ENCODE measurements at places on chromosomes 2 and 18.

- DNase-seq = no peak
These were observed 96.8 kb downstream of the DIS3L2 start for GRCh38 chr2:232058063-232058877.

DNA sequence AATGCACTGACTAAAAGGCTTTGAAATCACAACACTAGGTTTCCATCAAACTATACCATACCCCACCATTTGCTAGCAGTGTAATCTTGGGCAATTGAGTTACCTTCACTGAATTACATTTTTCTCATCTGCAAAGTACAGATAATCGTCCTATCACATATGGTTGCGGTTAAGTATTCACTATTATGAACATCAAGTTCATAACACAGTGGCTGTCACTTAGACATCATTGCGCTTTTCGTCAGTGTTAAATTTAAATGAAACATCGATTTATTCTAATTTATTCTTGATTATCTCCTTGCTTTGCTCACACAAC is 505.9 kb downstream of the CPS1 start:
- no peak for DNase-seq

DNA sequence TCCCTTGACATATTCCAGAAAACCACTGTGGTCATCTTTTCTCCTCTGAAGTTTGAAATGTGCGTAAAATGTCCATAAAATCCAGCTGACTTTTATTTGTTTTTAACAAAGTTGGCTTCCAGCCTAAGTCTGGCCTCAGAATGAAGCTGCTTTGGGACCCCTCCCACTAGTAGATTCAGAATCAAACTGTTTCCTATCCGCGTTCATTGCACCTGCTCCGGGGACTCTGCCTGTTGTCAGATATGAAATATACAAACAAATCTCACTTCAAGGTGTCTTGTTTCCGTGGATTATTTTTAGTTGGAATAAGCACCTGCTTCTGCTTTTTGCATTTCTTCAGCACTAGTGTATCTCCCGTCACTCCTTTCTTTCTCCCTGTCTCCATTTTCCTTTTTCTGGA is 115.7 kb upstream of the FHL2 start:
- no peak for DNase-seq

GRCh38 chr18:13889671-13890070 is 25.7 kb downstream of the MC2R start:
- DNase-seq = no peak

DNA sequence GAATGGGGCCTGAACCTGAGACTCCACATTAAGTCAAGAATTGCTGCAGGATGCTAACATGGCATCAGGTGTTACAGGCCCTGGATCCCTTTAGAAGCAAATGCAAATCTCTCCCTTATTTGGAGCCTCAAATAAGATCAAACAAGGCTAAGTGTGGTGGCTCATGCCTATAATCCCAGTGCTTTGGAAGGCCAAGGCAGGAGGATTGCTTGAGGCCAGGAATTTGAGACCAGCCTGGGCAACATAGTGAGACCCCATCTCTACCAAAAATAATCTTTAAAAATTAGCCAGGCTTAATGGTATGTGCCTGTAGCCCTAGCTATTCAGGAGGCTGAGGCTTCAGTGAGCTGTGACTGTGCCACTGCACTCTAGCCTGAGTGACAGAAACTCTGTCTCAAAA is 89.4 kb downstream of the DYM start:
- DNase-seq = no peak

GRCh38 chr2:58448065-58448507 is 207.0 kb upstream of the FANCL start:
- DNase-seq = peak; percentile 73

- DNase-seq = no peak
These were observed 32.0 kb upstream of the C1QL2 start for GRCh38 chr2:119190321-119191111.

DNA sequence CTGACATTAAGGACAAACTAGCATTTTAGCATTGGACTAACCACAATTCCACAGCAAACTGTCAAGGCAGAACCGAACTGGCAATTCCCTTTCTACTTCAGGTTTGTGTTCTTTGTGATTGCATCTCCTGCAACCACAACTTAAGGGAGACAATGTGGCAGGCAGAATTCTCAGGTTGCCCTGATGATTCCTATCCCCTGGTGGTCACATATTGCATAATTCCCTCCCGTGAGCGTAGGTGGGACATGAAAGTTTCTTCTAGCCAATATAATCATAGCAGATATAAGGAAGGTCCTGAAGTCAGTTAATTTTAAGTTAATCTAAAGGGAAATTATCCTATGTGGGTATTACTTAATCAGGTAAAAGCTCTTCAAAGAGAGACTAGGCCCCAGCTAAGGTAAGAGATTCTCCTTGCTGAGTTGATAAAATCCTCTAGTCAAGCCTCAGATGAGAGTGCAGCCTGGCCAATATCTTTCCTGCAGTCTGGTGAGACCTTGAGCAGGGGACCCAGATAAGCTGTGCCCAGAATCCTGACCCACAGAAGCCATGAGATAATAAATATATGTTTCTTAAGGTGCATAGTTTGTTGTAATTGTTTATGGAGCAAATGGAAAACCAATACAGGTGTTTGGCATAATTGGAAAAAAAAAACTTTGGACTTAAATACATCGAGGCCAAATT is 45.9 kb upstream of the TNP1 start:
- DNase-seq = no peak

- no peak for DNase-seq
These were observed 3.7 kb downstream of the DLX1 start for GRCh38 chr2:172089005-172089504.

- DNase-seq = no peak
These were observed 11.3 kb upstream of the ARHGEF4 start for GRCh38 chr2:130825231-130825965.

GRCh38 chr18:9788860-9789259 is 80.8 kb downstream of the RAB31 start:
- DNase-seq = no peak

GRCh38 chr2:137179542-137179941 is 414.2 kb downstream of the THSD7B start:
- no peak for DNase-seq

DNA sequence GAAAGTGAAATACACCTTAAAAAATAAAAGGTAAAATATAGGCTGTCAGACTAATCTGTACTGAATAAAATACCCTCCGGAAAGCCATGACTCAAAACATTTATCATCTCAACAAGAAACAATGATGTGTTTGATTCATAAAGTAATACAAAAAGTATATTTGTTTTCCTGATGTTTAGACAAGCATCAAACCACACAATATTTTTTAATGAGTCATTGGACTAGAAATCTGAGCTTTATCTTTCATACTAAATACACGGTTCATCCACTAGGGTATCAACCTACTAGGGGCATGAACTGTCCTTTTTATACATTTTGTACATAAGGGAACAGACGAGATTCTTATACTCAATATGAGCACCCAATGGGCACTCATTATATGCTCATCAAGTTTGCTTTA is 31.3 kb downstream of the CD226 start:
- DNase-seq = no peak

- no peak for DNase-seq
These were observed 254.2 kb downstream of the AGPS start for GRCh38 chr2:177646791-177647190.

- no peak for DNase-seq
These were observed 240.9 kb upstream of the GULP1 start for GRCh38 chr2:188050726-188051125.

- DNase-seq = no peak
These were observed 358.9 kb downstream of the HRH4 start for GRCh38 chr18:24819141-24819890.

- DNase-seq = no peak
These were observed 527.2 kb upstream of the SOX11 start for GRCh38 chr2:5164776-5165525.

DNA sequence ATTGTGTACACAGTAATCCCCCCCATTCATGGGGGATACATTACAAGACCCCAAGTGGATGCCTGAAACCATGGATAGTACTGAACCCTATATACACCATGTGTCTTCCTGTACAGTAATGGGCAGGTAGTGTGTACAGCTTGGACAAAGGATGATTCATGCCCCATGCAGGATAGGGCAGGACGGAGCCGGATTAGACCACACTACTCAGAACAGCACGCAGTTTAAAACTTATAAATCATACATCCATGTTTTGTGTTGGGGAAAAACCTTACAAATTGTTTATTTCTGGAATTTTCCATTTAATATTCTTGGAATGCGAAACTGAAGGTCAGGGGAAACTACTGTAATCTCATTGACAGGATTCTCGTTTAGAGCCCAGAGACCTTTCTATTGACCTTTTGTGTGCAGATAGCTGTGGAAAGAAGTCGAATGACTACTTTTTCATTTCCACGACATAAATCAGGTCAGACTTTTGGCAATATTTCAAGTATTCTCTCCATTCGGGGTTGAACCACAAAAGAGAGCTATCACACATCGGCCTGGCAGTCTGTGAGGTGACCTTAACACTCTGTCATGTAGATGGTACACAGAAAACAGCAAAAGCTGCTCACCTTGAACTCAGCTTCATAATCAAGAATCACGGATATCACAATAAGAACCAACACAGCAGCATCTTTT is 9.9 kb upstream of the YPEL5 start:
- no peak for DNase-seq

DNA sequence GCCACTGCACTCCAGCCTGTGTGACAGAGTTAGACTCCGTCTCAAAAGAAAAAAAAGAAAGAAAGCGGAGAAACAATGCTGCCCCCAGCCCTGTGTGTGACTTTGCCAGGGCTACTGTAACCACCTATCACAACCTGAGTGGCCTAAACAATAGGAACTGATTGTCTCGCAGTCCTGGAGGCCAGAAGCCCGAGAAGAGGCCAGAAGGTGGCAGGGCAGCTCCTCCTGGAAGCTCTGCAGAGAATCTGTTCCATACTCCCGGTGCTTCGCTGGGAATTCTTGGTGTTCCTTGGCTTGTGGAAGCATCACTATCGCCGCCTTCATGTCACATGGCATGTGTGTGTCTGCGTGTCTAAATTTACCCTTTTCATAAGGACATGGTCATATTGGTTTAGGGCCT is 14.4 kb upstream of the RAB17 start:
- no peak for DNase-seq

DNA sequence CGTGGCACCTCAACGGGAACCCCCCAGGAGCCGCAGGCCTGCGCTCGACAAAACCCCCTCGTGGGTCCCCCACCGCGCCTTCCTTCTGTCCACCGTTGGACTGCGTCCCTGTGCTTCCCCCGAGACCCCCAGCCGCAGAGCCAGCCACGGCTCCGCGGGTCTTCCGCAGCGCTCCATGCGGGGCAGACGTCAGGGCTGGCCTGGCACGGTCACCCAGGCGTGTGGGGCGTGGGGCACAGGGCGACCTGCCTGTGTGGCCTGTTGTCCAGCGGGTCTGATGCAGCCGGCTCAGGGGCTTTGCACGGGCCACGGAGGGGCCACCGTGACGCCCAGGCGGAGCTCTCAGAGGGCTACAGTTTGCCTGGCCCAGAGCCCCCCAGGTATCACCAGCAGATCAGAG is 11.0 kb downstream of the NFATC1 start:
- DNase-seq = no peak

- no peak for DNase-seq
These were observed 113.3 kb downstream of the SCG2 start for GRCh38 chr2:223488814-223489213.

GRCh38 chr18:76554547-76555222 is 59.6 kb upstream of the ZNF516 start:
- no peak for DNase-seq

- no peak for DNase-seq
These were observed 26.8 kb downstream of the ADRA2B start for GRCh38 chr2:96089356-96090195.

GRCh38 chr2:157441072-157441454 is 2.8 kb downstream of the CYTIP start:
- DNase-seq = no peak

DNA sequence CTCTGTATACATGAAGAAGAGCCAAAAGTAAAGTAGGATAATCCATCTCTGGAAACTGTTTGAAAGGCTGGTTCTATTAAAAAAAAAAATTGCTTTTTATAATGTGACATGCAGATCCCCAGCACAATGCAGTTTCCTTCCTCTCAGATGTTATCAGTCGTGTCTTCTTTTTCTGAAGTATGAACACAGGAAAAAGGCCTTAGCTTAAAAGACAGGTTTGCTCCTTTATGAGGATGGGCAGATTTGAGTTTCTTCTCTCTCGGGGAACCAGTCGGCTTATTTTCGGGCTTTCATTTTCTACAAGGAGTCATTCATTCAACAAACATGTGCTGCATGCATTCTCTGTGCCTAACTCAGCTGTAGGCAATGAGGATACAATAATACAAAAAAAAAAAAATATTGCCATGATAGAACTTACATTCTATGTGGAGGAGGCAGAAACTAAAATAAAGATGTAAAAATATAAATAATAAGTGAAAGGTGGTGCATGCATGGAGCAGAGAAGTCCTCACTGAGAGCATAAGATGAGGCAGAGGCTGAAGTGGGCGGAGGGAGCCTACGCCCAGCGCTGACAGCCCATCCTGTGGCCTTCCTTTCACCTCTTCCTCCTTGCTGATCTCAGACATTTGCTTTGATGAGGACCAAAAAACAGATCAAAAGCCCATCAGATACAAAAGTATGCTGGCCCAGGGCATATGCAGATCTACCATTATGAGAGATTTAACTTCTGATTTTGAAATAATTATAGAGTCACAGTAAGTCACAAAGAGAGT is at the start of gene CD226:
CD226 (minus strand) TSS at position 513 of the 773 bp plus-strand sequence; CDS start at position 46, 467 bp downstream.
- no peak for DNase-seq

GRCh38 chr18:27674411-27674810 is 489.3 kb upstream of the CHST9 start:
- DNase-seq = no peak

- DNase-seq = peak; percentile 87
These were observed 30.7 kb upstream of the PTMA start for GRCh38 chr2:231677632-231678104.

DNA sequence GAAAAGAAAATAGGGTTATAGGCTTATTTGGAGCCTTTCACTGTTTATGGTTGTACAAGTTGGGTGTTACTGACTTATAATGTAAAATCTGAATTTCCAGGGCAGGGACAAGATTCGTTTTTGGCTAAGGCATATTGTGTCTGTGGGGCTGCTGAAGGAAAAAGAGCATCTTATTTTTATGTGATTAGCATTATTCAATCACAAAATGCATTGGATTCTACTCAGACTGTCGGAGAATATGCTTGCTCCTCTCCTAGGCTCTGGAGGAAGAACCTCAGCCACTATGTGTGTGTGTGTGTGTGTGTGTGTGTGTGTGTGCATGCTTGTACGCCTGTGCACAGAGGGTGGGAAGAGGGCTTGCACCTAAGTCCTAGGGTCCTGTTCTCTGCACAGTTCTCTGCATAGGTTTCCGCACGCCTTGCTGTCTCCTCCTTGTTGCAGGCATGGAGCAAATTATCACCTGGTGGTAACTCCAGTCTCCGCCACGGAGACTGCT is 44.3 kb downstream of the AGAP1 start:
- DNase-seq = no peak

GRCh38 chr18:72652990-72653593 is 109.0 kb upstream of the CBLN2 start:
- DNase-seq = peak; percentile 56

GRCh38 chr2:2569836-2570235 is 238.8 kb upstream of the MYT1L start:
- DNase-seq = no peak

DNA sequence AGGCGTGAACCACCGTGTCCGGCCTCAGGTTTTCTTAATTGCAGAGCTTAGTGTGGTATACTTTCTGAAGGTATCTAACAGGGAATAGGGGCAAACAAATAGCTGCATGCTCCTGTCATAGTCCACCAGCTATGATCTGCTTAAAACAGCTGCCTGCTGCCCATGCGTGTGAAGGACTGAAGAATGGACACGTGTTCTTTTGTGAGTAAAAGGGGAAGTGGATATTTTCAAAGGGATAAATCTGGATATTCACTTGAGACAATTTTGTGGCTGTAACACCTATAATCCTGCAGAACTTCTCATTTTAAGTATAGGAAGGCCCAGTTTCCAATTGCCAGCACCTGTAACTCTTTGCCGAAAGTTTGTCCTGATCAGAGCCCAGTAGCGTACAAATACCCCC is 44.7 kb downstream of the TRPM8 start:
- DNase-seq = no peak

Measured in HAP-1 (cell line).